ENCODE measurements at places on chromosomes 11 and 22. TPM values are rescaled to one million over a fixed set of nuclear protein-coding genes. Genes with fewer than 3 reads are reported as not detected.

Gene CRYBB2
- not detected for total RNA-seq

Gene MICAL3
- total RNA-seq = 41.3 TPM

Gene PYGM
- total RNA-seq = 1.8 TPM

DNA sequence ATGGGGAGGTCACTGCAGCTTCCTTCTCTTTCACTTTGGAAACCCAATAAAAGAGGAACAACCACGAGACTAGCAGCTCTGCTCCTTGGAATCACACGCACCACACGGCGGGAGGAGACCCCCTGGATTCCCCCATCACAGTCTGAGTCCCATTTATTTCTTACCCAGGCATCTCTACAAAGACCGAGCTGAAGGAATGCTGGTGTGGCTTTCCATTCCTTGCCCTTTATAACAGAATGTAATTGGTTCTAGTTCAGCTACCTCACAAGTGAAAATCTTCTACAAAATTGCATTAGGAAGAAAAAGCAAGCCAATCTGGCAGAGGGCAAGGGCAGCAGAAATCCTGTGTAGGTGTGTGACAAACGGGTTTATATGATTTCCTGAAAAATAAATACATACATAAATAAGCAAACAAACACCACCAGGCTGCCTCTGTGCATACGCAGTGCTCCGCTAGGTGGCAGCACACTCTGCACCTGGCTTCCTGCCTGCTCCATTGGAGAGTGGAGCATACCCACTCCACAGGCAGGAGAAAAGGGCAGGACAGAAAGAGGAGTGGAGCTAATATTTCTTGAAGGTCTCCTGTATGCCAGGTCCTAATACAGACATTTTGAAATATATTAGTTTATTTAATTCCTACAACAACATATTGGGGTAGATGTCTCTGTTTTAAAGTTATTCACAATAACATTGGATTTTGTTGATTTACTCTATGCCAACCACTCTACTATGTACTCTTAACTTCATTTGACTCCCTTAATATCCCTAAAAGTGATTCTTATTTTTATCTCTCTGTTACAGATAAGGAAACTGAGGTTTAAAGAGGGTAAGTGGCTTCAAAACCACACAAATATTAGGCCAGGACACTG is 673.1 kb downstream of the KCNA4 start:
- peak; percentile 24 for DNase-seq

DNA sequence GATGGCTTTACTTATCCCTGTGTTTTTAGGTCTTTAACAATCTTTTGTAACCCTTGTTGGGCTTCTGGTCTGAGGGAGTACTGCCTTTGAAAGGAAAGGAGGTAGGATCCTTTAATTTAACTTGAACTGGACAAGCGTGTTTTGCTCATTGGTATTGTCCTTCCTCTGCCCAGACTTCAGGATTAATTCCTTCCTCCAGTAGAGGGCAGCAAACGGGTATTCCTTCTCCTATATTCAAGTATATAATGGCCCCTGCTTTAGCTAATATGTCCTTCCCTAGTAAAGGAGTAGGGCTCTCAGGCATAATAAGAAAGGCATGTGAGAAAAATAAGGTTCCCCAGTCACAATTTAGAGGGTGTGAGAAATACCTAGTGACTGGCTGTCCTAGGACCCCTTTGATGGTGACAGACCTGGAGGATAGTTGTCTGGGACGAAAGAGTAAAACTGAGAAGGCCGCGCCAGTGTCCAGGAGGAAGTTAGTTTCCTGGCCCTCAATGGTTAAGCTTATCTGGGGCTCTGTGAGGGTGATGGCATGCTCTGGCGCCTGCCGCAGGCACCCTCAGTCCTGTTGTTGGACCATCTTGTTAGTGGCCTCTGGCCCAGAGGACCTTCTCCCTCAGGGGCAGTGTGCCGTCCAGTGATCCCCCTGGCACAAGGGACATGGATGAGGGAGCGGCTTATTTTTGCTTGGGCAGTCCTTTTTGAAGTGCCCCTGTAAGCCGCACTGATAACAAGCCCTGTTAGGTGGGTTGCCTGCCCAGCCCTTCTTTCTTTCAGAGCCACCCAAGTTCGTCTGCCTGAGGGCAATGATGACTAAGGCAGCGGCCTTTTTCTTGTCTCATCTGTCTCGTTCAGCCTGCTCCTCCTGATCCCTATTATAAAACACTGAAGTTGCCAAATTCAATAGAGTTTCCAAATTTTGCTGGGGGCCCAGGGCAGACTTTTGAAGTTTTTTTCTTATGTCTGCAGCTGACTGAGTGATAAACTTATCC is 51.8 kb downstream of the C11orf71 start:
- DNase-seq = peak; percentile 8

GRCh38 chr22:47240116-47240515 is 477.7 kb downstream of the TBC1D22A start:
- no peak for DNase-seq

Gene H19
- total RNA-seq = not detected

DNA sequence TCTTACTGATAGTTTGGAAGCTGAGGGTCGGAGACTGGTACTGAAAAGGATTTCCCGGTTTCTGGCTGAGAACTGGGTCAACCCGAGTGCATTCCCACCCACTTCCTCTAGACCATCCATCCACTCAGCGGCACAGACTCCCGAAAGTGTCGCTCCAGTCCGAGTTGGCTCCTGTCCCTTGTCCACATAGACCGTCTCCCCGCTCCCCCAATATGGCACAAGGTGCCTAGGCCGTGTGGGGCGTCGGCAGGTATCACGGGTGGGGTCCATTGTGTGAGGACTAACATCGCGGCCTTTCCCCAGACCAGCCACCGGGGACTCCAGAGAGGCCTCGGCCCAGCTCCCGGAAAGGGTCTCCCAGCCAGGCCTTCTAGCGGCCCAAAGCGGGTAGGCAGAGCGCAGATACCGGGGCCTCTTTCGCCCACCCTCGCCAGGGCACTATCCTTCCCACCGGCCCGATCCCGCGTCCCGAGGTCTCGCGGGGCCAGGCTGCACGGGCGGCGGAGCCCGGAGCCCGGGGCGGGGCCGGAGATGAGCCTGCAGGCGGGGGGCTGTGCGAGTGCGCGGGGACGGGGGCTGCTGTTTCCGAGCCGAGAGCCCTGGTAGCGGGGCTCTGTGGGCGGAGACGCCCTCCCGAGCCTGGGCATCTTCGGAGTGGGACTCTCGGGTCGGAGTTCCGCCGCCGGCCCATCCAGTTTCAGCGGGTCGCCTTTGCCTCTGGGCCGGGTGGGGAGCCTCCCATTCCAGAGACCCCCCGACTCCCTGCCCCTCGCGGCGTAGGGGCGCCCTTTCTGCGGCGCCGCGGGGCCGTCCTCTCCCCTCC is 21.1 kb downstream of the SERPINH1 start:
- DNase-seq = peak; percentile 79

GRCh38 chr22:28406246-28406645 is 273.4 kb downstream of the TTC28 start:
- no peak for DNase-seq

Gene PNPLA3
- total RNA-seq = 0.39 TPM

DNA sequence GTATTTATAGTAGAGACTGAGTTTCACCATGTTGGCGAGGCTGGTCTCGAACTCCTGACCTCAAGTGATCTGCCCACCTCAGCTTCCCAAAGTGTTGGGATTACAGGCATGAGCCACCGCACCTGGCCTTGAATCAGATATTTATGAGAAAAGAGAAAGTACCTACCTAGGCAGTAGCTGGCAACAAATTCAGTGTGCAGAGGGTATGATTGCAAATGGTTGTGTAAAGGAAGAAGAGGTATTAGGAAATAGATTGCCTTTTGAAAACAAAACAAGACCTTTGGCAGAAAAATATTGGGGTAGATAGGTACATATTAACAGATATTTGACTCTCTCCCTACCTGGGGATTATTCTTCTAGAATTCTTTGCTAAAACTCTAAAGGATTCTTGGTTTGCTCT is 38.5 kb upstream of the LIN7C start:
- no peak for DNase-seq

Gene CASP12
- not detected for total RNA-seq

Gene PTPRCAP
- total RNA-seq = 110 TPM

Gene DGCR2
- 22.2 TPM for total RNA-seq

DNA sequence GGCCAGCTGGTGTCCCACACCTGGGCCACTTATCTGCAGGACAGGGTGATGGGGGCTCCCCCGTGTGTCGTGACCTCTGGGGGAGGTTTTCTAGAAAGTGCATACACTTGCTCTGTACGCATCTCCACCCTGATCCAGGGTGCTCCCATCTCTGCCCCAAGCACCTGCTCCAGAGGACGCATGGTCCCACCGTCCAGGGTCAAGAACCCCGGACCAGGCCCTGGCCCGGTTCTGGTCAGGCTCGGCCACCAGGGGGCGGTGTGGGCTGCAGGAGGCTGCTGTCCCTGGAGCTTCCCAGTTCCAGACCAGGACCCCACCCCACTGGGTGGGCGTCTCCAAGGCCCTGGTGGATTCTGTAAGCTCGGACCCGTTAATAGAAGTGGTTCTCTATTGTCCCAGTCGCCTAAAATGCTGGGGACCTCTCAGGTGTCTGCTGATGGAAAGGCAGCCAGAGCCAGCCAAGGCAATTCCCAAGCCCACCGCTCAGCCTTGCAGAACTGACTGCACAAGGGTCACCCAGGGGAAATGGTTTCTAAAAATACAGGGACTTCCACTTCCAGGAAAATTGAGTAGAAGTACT is 34.7 kb upstream of the SEPTIN5 start:
- peak; percentile 27 for DNase-seq

Gene CARD16
- 17.6 TPM for total RNA-seq

DNA sequence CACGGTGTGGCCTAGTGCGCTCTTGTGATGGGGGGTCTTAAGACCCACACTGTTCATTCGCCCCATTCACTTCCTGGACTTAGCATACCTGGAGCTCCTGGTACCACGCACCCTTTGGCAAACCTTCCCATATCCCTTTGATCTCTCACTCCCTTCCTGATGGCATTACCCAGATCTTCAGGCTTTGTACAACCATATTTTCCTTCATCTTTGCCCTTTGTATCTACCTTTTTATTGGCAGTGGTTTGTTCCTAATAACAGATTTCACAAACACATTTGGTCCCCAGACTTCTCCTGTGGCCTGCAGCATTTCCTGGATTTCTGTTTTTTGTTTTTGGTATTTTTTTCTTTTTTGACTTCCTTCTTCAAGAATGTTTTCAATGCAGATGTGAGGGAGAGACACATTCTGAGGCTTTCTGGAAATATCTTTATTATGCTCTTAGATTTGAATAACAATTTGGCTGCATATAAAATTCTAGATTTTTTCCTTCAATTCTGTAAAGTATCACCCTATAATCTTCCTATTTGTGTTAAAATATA is 16.1 kb upstream of the IFITM3 start:
- DNase-seq = no peak

GRCh38 chr11:95567685-95568084 is 221.9 kb downstream of the FAM76B start:
- no peak for DNase-seq

- DNase-seq = no peak
Measured at GRCh38 chr11:128235426-128235825, 351.9 kb downstream of the ETS1 start.

Gene MMP7
- not detected for total RNA-seq

Gene APOL5
- not detected for total RNA-seq

- DNase-seq = peak; percentile 22
Measured at GRCh38 chr11:111514216-111515031, at the start of gene HOATZ. Gene HOATZ, plus strand, starts transcription at chr11:111514778. Its CDS starts 7 bp downstream, at chr11:111514785.

Gene TRIM51
- total RNA-seq = not detected

GRCh38 chr11:15748741-15749140 is 607.6 kb downstream of the SOX6 start:
- DNase-seq = no peak

GRCh38 chr22:39381930-39382329 is 17.6 kb upstream of the TAB1 start:
- no peak for DNase-seq

GRCh38 chr11:112012874-112013273 is 12.3 kb upstream of the DLAT start:
- no peak for DNase-seq

DNA sequence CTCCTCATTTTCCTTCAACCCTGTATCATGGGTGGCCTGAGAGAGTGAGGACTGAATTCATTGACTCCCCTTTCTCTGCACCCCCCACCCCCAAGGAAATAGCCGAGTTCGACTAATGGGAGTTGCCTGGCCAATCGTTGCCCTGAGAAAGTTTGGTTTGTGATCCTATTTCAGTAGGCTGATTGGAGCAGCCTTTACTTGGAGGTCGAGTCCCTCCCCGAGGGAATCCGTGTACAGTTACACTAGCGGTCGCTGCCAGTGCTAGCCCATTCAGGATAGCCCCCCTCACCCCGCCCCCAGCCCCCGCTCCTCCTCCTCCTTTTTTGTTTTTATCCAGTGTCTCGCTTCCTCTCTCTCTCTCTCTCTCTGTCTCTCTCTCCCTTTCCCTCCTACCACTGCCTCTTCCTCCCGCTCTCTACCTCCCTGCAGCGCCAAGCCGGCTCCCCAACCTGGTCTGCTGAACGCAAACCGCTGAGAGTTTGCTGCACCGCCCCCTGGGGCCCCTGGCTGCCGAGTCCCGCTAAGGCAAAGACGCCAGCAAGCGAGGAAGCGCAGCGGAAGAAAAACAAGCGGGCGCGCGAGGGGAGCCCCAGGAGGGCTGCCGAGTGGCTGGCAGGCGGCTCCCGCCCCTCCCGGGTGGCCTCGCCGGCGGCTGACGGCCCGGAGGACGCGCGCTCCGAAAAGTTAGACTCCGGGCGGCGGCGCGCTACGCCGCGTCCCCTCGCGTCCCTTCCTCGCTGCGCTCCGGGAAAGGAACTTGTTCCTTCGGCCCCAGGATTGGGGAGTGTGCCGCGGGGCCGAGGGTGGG is at the start of gene GRAMD1B:
GRAMD1B (plus strand) TSS at position 357 of the 808 bp plus-strand sequence. CDS start 524 bp downstream, outside the sequence.
- DNase-seq = peak; percentile 85

Gene SCGB1C1
- not detected for total RNA-seq

GRCh38 chr11:6931146-6931713 is 5.0 kb downstream of the ZNF215 start:
- DNase-seq = no peak

GRCh38 chr22:48622891-48623545 is 1204.7 kb downstream of the BRD1 start:
- DNase-seq = no peak

Gene PAFAH1B2
- 67.5 TPM for total RNA-seq

DNA sequence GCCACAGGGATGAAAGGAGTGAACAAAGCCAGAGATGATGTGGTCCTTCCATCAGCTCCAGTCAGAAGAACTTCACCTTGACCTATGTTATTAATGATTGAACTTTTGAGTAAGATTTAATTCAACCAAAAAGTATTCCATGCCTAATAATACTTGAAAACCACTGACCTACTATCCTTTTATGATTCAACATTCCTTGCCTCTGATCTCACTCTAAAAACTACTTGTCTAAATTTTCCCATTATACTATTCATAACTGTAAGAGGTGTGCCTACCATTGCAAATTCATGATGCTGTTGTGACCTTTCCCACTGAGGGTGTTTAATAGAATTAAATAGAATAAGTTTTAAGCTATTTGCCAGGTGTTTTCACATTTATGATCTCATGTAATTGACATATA is 164.7 kb upstream of the GUCY1A2 start:
- no peak for DNase-seq

DNA sequence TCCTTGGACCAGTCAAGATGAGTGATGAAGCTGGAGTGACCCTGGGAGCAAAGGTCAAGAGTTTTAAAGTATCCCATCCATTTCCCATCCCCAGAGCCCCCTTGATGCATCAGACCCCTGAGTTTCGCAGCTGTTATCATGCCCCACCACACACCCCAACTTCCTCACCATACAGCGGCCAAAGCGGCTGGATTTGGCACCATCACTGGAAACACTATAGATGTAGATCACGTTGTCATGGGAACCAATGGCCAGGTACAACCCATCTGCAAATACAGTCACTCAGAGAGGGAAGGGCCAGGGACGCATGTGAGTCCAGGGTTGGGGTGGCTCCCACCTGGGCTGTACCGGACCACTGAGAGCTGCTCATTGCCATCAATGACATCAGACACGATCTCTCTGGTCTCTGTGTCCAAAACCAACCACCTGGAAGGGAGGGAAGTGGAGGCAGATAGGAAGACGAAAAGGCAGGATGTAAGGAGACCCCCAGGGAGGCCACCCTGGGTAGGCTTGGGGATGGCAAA is 2.2 kb upstream of the MTA2 start:
- no peak for DNase-seq
